ENCODE measurements at places on chromosomes 2 and 18. TPM values are rescaled to one million over a fixed set of nuclear protein-coding genes. Genes with fewer than 3 reads are reported as not detected.

The PDE11A gene
- total RNA-seq: 0.24 TPM

- no peak for DNase-seq
Observed at GRCh38 chr18:44778788-44779187, 98.1 kb downstream of the SETBP1 start.

DNA sequence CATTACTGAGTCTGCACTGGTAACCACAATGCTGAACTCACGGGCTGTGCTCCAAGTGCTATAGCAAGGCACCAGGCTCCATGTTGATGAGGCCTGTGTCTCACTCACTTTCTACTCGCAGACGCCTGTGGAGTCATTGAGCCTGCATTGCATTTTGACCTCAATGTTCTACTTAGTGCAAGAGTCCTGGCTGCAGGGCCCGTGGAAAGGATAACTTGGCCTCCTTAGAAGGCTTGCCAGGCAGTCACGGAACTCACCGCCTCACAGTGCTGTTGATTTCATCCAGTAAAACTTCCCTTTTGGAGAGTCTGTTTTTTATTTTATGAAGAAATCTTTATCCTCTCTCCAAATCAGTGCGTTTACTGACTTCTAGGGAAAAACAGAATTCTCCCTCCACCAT, 290.4 kb downstream of the RNF144A start:
- no peak for DNase-seq

DNA sequence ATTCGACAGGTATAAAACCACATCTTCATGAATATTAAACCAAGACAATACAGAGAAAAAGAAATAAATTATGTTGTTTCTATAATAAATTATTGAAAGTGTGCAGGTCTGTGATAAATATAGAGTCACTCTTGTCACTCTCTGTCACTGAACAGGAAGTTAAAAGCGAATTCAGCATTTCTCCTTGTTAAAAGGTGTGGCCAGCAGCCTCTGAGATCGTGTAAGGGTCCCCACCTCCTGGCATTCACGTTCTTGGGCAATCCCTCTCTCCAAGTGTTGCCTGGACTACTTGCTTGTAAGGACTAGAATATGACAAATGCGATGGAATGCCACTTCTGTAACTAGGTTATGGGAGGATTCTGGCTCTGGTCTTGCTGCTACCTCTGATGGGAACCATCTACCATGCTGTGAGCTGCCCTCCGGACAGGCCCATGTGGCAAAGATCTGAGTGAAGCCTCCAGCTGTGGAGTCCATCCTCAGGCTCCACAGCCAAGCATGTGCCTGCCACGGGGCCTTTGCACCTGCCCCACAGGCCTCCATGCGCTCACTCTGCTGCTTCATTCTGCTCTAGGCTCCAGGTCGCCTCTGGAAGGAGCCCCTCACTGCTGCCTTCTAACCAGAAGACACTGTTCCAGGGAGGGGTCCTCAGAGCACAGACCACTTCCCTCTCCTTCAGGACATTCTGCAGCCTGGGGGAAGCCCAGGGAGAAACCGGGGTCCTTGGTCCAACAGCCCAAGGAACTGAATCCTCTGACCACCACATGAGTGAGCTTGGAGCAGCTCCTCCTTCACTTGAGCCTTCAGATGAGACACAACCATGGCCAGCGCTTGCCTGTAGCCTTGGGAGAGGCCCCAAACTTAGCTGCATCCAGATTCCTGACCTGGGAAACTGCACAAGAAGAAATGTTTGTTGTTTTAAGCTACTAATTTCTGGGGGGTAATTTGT, 202.9 kb upstream of the HDAC4 start:
- no peak for DNase-seq

The TUBA3E gene
- not detected for total RNA-seq

DNA sequence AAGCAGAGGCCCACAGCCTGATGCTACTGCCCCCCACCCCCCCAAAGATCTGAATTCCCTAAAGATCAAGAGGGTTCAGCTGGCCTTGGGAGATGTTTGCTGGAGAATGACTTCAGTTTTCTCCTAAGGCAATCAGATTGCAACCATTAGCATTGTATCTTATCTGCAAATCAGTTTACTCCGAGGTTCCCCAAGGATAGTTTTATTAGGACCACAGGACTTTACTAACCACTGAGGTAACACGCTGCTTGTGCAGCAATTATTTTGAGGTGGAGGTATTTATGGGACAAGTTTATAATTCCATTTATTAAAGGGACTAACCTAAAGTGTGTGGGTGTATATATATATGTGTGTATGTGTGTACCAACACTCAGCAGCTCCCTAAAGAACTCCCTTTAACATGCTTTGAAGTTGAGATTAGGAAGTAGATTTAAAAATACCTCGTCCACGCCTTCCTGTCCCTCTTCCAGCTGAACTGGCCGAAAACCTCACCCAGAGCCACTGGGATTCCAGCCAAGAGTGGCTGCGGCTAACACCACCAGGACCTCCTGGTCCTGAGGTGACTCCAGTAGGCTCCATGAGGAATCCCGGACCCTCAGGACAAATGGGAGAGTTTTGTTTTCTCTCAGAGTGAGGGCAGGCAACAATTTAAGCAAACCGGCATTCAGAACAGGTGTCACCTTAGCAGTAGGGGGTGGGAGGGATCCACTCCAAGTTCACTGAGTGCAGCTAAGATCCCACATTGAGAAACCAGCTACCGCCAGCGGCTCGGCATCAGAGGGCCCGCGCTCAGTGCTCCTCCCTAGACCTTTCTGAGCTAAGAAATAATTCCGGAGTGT, 3.0 kb upstream of the DLX1 start:
- no peak for DNase-seq

- no peak for DNase-seq
Observed at GRCh38 chr2:177731384-177731783, 338.8 kb downstream of the AGPS start.

- DNase-seq: peak; percentile 87
Observed at GRCh38 chr2:28621172-28622100, 125.6 kb downstream of the PLB1 start.

GRCh38 chr2:215274829-215275228, 37.0 kb upstream of the ATIC start:
- DNase-seq: no peak

DNA sequence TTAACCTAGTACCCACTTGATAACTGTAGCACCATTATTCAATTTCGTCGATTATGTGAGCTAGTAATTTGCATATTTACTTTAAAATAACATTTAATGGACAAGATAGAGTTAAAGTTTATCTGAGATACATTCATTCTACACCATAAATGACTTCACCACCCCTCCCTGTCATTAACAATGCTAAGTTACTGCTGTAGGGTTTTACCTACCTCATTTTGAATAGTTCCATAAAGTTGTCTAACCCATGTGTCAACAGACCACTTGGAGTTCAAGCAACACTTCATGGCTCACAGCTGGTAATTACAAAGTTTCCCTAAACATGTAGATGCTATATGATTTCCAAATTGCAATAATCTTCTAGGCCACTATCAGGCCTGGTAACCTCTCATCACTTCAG, 127.4 kb upstream of the CYP26B1 start:
- no peak for DNase-seq

The SCN9A gene
- total RNA-seq: 0.12 TPM

The ANO7 gene
- total RNA-seq: 0.72 TPM

- DNase-seq: no peak
Observed at GRCh38 chr18:65859075-65859474, 108.3 kb downstream of the CDH7 start.

- no peak for DNase-seq
Observed at GRCh38 chr2:195666113-195666712, 9.2 kb downstream of the SLC39A10 start.

GRCh38 chr2:144523596-144524117, 3.7 kb upstream of the ZEB2 start:
- peak; percentile 41 for DNase-seq

- DNase-seq: no peak
Observed at GRCh38 chr2:222439692-222440091, 15.3 kb downstream of the SGPP2 start.

The AQP12B gene
- not detected for total RNA-seq

DNA sequence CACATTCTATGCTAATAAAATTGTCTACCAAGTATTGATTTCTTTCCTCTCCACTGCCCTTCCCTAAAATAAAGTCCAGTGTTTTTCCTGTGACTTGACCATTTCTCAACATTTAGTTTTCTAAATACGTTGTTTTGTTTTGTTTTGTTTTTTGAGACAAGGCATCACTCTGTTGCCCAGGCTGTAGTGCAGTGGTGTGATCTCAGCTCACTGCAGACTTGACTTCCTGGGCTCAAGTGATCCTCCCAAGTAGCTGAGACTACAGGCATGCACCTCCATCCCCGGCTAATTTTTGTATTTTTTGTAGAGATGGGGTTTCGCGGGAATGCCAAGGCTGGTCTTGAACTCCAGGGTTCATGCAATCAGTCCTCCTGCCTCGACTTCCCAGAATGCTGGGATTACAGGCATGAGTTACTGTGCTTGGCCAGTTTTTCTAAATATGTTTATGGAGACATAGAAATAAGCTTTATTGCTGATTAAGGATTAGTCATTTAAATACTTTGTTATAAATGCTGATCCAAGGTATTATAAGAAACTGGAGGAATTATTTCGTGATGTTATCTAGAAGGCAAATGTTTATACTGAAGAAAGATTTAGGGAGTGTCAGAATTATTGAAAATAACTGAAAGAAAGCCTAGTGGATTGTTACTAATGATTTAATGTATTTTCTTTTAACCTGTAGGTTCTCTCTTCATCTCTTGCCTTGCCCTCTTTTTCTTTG, 5.7 kb upstream of the HTR2B start:
- DNase-seq: no peak

- DNase-seq: no peak
Observed at GRCh38 chr18:25370391-25370790, 18.4 kb upstream of the ZNF521 start.

DNA sequence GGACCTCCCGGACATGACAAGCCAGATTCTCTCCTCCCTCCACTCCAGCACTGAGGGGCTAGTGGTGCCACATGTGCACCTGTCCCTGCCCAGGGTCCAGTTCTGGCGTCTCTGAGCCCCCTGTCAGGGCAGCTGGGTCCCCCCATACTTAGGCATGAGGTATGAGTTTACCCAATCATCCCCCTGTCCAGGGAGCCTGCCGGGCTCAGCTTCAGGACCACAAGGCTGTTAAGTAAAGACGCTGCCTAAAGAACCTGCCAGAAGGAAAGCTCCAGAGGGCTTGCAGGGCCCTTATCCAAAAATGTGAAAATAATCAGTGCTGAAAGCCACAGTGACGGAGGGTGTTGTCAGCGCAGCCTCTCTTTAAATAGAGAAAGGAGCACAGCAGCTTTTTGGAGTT, 40.0 kb downstream of the SH3BP4 start:
- DNase-seq: no peak

- DNase-seq: peak; percentile 43
Observed at GRCh38 chr18:60060578-60060977, 160.8 kb downstream of the PMAIP1 start.

The GKN1 gene
- total RNA-seq: not detected

The ABCG8 gene
- not detected for total RNA-seq

The ZBTB7C gene
- total RNA-seq: 0.12 TPM

The LYPD6 gene
- 16.1 TPM for total RNA-seq

The STK16 gene
- 28.5 TPM for total RNA-seq

DNA sequence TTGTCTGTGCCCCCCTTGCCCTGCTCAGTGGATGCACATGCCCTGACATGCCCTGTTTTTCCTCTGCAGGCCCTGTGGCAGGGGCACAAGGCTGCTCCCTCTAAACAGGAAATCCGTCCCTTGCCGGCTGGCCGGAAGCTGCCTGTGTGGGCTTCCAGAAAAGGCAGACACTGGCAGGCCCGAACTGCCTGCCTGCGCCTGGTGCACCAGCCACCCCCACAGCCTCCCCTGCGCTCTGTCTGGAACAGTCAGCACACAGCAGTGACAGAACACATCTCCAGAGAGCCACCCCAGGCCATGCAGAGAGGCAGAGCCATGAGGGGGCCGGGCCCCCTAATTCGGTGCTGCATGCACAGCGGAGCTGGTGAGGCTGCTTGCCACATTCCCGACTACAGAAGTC, 33.5 kb downstream of the LOXHD1 start:
- no peak for DNase-seq

- no peak for DNase-seq
Observed at GRCh38 chr18:59725142-59725541, 27.9 kb upstream of the CCBE1 start.

DNA sequence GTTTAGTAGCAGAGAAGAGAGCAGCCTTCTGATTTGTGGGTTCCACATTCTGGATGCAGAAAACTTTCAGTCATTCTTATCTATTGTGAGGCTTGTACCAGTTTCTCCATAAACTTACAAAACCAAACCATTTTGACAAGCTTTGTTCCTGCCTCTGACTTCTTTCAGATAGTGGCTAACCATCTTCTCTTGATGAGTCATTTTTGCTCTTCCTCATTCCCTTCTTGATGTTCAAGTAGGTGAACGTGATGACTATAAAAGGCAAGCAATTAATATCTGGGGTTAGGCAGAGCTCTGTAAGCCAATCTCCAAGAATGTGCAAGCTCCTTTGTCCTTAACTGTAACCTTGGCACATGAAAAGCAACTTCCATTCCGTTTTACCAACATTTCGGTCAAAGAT, 2083.1 kb upstream of the PIK3C3 start:
- DNase-seq: no peak

- no peak for DNase-seq
Observed at GRCh38 chr18:49022311-49023161, 71.8 kb upstream of the SMAD7 start.

The RTKN gene
- 17.7 TPM for total RNA-seq

The IL1RN gene
- not detected for total RNA-seq

The SH3RF3 gene
- total RNA-seq: 4.3 TPM

All from RPMI7951 (cell line).